ENCODE measurements at places on chromosomes 3 and 15.

- no peak for DNase-seq
These were observed 2.5 kb downstream of the PRR23E start for GRCh38 chr3:127195417-127195816.

DNA sequence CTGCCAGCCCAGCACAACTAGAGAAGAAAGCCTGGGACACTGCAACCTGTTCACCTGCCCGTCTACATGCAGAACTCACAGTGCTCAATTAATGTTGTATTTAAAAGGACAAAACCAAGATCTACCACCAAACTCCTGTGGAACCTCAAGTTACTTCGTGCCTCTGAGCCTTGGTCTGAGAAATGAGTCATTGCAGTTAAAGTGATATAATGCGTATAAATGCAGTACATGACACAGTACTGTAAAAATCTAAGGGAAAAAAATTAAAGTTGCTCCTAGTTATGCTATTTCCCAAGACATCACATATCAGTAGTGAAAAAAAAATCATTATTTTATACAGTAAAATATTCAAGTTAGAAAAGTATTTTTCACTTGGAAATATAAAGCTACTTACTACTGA is 138.9 kb downstream of the ZIC4 start:
- DNase-seq: no peak

- DNase-seq: no peak
These were observed 263.3 kb downstream of the LPP start for GRCh38 chr3:188417271-188417696.

DNA sequence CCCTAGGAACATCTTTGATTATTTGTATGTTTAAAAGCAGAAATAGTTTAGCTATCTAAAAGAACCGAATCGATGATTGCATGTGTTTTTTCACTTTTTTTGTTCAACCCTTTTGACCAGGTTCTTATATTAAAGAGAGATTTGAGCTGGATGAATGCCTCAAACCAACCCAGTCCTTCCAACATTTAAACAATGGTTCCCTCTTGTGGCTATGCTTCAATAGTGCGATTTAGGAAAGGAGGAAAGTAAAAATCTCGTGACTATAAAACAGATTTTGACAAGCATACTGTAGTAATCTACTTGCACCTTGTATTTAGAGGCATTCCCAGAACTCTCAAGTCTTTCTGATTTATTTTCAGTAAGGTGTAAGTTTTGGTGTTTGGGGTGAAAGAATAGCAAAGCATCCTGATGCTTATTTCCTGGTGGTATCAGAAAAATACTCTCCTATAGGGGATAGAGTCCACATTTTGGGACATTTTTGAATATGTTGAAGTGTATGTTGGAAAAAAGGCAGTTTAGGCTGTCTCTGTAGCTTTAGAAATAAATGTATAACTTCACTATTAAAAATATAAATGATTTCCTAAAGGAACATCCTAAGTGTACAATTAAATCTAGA is 159.6 kb upstream of the KCNH8 start:
- no peak for DNase-seq

- DNase-seq: no peak
These were observed 26.7 kb upstream of the TMEM158 start for GRCh38 chr3:45252826-45253225.

GRCh38 chr3:156483961-156484787 is 70.7 kb downstream of the SSR3 start:
- DNase-seq: no peak

DNA sequence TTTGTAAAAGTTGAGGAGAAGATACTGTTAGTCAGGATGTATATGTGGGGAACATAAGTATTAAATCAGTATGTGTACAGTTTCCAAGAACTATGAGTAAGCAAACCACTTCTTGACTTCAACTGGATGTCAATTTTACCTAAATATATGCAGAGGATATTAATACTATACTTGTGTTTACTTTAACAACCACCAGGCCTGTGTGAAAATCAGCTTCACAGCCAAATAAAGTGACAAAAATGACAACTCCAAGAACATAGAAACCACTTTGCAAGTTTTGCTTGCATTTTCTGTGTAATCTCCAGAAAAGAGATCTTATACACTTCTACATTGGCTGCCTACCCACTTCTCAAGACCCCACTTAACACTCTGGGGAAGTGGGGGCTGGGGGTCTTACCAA is 293.3 kb upstream of the RORA start:
- no peak for DNase-seq

DNA sequence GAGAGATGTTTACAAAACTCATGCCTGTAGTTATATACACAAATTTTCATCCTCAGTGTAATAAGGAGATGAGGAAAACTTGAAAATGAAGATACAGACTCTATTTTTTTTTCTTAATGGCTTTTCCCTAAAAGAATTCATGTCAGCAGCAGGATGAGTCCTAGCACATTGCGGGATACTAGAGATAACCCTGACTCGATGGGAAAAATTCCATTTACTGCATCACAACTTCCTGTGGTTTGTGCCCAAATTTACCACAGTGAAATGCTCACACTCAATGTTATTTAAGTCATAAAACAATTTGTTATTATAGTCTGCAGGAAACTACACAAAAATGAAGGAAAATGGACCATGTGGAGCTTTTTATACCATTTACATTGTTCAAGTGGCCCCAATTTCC is 581.9 kb upstream of the ZNF717 start:
- no peak for DNase-seq

GRCh38 chr3:18112674-18113375 is 312.3 kb downstream of the SATB1 start:
- DNase-seq: no peak

DNA sequence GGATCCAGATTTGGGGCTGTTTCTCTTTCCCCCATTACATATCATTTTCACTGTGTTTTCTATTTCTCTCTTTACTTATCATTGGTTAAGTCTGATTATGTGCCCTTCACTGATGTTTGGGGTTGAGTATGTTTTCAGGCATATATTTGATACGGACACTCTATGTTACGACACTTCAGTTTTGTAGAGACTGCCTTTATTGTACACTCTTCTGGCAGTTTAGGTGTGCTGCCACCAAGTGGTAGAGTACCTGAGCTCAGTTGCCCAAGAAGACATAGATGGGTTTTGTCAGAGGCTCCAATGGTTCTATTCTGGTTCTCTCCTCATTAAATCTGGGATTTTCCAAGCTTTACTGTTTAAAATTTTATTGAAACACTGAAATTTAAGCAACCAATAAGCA is 255.0 kb upstream of the ROPN1 start:
- no peak for DNase-seq

- DNase-seq: no peak
These were observed 32.8 kb downstream of the XXYLT1 start for GRCh38 chr3:195238081-195238571.

DNA sequence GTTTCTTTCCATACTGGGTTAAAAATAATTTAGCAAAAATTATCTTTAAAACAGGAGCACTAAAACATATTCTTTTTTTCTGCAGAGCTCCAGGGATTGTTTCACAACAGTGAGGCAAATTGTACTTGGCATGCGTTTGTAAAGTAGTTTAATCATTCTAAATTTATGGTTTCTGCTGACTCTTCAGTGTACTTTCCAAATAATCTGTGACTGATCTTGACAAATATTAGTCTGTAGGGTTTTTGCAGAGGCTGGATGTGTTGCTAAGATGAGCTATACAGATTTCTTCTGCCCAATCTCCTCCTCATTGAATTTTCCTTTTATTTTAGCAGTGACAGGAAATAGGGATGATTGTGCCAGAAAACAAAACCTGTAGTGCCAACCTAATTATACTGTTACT is 328.0 kb upstream of the MANF start:
- no peak for DNase-seq

DNA sequence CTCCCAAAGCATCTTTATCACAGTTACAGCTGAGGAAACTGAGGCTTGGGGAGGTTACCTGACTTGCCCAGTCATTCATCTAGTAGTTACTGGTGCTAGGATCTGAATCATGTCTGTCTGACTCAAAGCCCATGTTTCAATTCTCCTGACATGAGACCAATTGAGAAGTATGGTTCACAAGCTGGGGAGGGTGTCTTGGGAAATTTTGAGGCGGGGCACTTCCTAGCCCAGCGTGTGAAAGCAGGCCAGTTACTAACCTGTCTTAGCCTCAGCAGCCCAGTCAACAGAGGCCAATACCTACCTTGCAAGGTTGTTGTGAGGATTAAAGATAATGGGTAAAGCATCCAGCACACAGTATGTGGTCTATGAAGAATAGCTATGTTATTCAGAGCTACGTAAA is 37.0 kb downstream of the CLDN18 start:
- no peak for DNase-seq

- DNase-seq: no peak
These were observed 699.5 kb upstream of the CFAP20DC start for GRCh38 chr3:59749291-59749690.

- DNase-seq: no peak
These were observed 21.8 kb downstream of the MEIS2 start for GRCh38 chr15:37078566-37078965.

GRCh38 chr15:101541501-101542292 is 52.2 kb upstream of the PCSK6 start:
- no peak for DNase-seq

DNA sequence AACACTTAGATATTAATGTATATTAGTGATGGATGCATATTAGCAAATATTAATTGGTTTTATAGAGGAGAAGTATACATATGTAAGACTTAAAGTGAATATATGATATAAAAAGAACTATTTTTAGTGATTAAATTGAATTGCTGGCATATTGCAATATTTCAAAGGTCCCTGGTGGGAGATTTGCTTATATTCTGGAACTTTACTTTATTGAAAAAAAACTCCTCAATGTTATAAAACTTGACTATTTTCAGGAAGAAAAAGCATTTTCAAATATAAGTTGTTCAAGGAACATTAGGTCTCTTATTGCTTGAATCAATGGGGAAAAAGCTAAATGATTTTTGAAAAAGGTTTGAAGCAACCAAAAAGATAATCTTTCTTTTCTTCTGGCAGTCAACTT is 21.4 kb upstream of the OTOL1 start:
- no peak for DNase-seq

DNA sequence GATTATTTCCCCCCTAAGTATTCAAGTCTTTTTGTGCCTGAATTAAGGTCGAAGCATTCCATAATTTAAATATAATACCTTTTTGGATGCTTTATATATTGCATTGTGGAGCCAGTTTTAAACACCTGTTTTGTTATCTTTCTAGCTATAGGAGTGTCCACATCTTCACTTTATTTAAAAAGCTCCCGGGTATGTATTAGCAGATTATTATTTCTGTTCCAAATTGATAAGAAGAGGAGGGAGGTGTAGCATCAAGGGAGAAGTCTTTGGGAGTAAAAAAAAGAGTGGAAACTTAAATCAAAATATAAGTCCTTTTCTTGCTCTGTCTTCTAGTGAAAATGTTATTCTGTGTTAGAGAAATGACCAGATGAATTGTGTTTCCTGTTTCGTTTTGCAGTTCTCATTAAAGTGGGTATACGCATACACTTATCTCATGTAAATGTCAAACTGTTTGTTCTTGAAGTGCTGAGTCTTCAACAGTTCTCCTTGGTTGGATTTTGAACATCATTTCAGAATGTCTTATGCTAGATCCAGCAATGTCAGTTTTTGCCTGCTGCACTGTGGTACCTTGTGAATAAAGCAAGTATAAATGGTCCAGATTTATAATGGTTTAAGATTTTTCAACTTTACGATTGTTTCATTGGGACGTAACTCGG is 105.8 kb downstream of the FNDC3B start:
- DNase-seq: no peak

DNA sequence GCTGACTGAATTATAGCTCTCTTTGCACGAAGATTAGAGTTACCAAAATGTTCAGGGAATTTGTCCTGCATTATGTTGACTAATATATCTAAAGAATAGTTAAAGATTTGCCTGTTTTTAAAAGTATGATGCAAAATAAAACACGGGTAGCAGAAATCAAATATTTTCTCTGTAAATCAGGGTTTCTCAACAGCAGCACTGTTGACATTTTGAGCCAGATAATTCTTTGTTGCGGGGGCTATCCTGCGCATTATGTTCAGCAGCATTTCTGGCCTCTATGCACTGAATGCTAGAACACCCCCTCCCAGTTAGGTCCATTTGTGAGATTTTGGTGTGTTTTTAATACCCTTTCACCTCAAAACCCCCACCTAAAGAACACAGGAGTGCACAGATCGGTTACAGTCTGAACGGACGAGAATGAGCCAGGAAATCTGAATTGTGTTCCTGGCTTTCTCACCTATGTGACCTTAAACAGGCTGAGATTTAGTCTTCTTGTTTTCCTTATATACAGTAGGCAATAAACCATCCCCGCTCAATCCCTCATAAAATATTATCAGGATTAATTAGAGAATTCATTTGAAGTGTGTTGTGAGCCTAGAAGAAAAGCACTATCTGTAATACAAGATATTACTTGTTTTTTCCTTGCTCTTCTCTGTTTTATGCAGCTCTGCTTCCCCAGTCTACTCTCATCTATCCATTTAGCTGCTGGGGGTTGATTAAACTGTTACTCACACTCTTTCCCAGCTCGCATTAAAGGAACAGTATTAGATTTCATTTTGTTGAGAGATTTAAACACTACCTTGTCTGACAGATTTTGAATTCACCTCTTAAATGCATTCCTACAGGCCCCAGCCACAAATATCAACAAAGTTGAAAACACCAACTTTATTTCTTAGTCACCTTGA is 247.5 kb upstream of the GOLIM4 start:
- no peak for DNase-seq

GRCh38 chr3:124663690-124664089 is 66.6 kb upstream of the UMPS start:
- no peak for DNase-seq

GRCh38 chr3:147554332-147554731 is 145.2 kb downstream of the ZIC1 start:
- no peak for DNase-seq

GRCh38 chr3:74613060-74613459 is 1.4 kb downstream of the CNTN3 start:
- DNase-seq: no peak

DNA sequence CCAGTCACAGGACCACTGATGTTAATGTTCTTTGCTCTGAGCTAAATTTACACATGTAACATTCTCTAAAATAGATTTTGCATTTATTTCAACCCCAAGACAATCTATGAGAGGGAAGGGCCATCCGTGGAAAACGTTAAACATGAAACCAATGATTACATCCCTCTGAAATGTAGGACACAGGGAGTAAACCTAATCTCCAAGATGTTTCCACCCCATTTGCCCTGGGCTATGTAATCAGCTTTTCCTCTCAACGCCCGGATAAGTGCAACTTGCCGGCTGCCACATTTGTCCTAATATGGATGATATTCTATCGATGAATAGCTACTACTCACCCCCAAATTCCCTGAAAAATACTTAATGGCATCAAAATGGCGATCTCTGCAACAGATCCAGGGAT is 6.4 kb upstream of the FMN1 start:
- no peak for DNase-seq

- no peak for DNase-seq
These were observed 47.5 kb downstream of the UBP1 start for GRCh38 chr3:33392703-33393125.

GRCh38 chr3:17190353-17191078 is 305.8 kb downstream of the PLCL2 start:
- DNase-seq: no peak
